GM10248 (cell line): ENCODE measurements at places on chromosomes 4 and X.

- DNase-seq = no peak
Measured at GRCh38 chr4:55378617-55379467, 16.9 kb upstream of the TMEM165 start.

DNA sequence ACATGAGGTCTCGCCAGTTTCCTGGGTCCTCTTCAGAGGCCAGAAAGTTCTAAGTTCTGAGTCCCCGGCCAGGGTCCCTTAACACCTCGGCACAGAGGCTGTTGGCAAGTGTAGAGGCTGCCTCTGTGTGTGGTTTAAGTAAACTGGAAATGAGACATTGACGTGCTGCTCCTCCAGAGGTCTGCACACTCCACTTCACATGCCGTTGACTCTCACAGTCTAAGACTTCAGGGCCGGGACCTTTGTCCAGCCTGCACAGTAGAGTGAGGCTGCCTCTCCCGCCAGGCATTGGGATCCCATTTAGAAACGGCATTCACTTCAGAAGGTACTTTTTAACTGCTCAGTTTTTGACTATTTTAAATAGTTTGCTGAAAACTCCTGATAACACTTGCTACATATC, 10.6 kb upstream of the TADA2B start:
- no peak for DNase-seq

DNA sequence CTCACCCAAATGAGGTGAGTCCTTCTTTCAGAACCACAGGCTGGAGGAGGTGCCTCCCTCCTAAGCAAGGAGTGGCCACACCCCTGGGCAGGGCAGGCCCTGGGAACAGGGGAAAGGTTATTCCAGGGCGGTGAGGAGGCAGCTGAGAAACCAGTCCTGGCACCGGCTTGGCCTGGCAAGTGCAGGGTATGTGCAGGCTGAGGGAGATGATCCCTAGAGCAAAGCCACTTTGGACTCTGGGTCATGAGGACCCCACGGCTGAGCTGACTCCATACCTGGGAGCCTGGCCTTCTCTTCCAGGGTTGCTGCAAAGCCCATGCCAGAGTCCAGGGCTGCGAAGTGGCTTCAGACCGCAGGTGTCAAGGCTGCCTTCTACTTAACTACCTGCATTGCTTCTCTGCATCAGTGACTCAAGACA, 49.5 kb upstream of the HELT start:
- DNase-seq = no peak

GRCh38 chrX:105609530-105609929, 212.8 kb upstream of the NRK start:
- DNase-seq = no peak

GRCh38 chr4:54566608-54567007, 91.1 kb upstream of the KIT start:
- no peak for DNase-seq

- no peak for DNase-seq
Measured at GRCh38 chrX:154002215-154002719, 17.4 kb downstream of the IRAK1 start.

- DNase-seq = no peak
Measured at GRCh38 chrX:151084454-151084853, 91.9 kb upstream of the GPR50 start.

DNA sequence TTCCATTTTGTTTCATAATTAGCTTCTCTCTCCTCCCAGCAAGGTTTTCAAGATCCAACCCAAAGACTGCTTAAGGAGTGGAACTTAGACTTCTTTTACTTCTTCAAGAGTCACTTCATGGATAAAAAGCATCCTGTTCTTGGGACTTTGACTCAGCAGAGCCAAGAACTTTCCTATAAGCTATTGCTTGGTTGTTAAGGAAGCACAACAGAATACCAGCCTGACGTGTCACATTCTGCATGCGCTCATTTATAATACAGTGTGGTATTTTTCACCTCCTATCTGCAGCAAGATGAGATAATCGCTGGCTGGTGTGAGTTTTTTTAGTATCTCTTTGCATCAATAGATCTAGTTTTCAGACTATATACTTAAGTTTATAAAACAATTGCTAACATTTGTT, 152.1 kb downstream of the PALLD start:
- no peak for DNase-seq

GRCh38 chrX:150961631-150962030, 21.5 kb upstream of the HMGB3 start:
- DNase-seq = no peak

DNA sequence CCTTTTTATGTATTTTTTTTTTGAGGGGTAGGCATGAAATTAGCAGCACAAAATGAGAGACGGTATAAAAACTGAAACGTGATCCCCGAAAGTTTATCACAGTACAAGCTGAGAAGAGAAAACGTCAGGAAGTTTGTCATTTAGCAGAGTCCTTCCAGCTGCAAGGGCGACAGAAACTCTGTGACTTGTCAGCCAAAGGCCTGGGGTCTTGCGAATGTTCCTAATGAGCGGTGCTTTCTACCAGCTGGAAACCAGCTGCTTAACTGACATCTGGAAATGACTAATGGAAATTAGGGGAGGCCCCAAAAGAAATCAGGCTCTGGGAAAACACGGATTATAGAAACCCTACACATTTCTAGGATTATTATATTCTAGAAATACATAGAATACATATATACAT, 66.5 kb downstream of the CHRNA9 start:
- no peak for DNase-seq

- no peak for DNase-seq
Measured at GRCh38 chr4:113368056-113368455, 318.6 kb downstream of the ANK2 start.

DNA sequence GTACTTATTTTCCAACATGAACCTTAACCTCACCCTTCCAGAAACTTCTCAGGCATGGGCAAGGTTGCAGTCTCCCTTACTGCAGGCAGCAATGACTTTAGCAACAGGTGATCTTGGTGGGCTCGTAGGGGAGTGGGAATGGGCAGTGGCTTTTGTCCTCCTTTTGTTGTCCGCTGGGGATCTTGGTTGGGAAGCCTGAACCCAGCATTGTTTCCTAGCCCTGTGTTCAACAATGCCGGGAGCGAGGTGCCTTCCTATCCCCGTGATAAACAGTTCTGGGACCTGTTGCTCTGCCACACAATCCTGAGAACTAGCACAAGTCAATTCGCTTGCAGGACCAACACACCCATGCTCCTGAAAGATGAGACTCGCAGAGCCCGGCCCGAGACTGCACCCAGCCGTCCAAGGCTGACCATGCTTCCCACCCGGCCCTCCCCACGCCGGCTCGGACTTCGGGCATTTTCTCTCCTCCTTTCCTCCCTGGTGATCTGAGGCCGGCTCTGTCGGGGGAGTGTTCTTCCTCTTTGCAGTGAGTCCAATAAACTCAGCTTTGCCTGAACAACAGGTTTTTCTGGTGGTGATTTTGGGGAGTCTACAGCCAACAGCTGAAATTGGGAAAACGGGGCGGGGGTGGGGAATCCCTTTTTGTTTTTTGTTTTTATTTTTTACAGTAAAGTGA, 20.2 kb downstream of the IRAK1 start:
- DNase-seq = no peak

- DNase-seq = no peak
Measured at GRCh38 chr4:21893136-21893535, 55.4 kb downstream of the KCNIP4 start.

DNA sequence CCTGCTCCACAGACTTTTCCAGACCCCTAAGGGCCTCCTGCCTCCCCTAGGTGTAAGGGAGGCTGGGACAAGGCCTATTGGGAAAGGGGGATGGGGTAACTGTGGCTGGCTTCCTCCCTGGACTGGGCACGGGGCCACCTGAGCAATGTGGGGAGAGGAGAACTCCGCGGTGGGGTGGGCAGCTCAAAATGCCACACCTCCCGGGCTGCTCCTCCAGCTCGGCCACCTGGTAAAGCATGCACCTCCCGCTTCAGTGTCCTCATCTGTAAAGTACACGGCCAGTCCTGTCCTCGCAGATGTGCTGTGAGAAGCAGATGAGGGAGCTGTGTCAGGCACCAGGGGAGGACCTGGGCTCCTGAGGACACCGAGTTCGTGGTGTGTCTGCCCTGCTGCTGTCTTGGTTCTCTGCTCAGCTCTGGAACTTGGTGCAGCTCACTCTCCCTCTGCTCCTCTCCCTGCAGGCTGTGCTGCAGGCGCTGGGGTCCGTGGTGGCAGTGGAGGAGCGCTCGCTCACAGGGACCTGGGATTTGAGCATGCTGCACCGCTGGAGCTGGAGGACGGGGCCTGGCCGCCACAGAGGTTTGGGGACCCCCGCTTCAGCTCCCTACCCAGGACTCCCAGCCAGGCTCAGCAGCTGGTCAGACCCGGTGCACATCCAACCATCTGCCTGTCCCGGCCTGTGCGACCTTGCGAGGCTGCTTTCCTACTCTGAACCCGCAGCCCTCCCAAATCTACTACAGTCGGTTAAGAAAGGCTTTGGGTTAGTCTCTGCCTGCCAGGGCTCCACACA, 20.8 kb upstream of the MRFAP1 start:
- no peak for DNase-seq

DNA sequence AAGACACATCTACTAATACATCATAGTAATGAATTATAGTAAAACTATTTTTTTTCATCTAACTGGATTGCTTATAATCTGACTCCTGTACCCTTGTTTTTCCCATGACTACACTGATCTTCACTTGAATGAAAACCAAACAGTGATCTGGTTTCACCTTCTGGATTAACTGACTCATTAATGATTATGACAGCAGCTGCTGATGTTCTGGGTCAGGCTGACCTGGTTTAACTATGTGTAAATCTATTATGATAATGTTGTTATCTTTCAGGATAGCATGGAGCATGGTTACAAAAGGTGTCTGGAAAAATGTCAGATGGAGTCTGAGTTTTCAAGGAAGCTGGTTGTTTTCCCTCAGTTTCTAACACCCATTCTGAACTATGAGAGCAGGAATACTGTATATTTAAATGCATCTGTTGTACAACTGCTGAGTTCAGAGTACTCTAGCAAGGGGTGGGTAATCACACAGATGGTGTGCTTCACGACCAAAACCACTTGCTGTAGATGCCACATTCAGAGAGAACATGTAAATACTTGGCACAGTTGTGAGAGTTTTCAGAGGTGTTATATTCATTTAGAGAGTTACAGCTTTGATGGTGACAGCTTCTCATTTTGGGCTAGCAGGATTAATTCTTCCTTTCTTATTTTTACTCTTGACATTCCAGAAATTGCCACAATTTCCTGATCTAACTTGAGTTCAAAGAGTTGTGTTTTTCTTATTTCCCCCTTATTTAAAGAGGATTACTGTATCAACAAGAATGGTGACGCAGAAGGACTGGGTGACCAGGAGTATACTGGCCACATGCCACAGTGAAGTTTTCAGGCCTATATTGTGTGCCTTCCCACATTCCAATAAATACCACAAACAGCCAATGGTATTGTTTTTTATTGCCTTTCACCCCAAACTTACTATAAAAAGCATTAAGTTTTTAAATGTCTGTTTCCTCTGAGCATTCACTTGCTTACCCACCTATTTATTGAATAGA, 249.7 kb upstream of the TET2 start:
- no peak for DNase-seq

GRCh38 chrX:50618788-50619558, 148.3 kb upstream of the DGKK start:
- no peak for DNase-seq

DNA sequence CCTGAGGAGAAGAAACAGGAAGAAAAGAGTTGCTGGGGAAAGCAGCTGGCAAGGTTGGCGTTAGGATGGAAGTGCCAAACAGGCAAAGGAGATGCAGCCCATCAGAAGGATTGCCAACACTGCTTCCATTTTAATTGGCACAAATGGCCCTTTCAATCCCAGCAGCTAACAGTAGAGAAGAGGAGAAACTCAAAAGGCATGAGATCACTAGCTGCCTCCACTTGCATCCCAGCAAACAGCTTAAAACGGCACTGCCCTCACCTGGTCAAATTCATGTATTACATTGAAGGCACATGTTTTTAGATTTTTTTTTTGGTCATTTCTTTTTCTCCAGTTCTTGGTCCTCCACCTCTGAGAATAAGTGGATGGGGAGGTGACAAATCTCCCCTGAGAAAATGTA, 14.9 kb upstream of the LOC101059915 start:
- DNase-seq = no peak

- peak; percentile 29 for DNase-seq
Measured at GRCh38 chr4:145773581-145774234, 93.8 kb downstream of the C4orf51 start.

DNA sequence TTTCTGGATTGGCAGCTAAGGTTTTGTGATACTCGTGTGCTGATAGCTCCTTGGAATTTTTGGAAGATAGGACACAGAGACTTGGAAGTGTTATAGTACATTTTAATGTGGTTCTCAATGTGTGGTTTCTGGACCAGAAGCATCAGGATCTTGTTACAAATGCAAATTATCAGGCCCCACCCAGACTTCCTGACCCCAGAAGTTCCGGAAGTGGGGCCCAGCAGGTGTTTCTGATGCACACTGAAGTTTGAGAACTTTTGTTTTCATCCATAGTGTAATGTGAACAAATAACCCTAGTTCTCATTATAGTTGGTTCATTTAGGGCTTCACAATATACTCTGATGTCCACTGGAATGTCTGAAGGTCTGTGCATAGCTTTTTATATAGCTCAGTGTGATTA, 49.6 kb downstream of the LAMP2 start:
- DNase-seq = no peak

GRCh38 chr4:164438321-164438720, 315.6 kb upstream of the SMIM31 start:
- no peak for DNase-seq

- DNase-seq = no peak
Measured at GRCh38 chr4:54218736-54219135, 10.4 kb upstream of the PDGFRA start.

- DNase-seq = no peak
Measured at GRCh38 chr4:159378056-159378616, 275.3 kb downstream of the RAPGEF2 start.

DNA sequence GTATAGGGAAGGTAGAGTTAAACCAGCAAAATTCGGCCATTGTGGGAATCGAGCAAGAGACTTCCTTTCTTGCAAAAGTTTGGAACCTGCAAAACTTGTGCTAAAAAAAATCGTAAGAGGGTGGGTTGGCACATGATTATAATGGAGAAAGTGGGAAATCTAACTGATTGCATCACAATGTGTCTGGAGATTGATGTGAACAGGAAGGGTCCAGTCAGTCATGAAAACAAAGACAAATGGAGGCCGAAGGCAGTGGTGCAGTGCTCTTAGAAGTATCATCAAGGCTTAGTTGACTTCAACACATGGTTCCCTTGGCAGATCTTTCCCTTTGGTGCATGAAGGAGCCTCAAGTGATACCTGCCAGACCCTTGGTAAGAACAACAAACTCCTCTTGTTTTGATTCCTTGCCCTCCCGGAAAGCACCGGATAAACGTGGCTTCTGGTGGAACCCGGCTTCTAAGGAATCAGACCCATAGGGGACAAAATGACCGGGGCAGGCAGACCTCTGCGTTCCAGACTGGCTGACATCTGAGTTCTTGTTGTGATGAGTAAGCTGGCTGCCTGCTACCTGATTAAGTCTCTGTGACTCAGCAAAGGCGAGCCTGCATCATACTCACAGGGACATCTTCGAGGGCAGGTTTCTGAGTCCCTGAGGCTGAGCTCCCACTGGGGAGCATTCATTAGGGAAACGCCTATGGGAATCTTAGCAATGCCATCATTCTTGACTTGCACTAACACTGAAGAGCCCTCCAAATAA, 87.7 kb upstream of the MAP3K15 start:
- no peak for DNase-seq

GRCh38 chr4:56696056-56696455, 15.0 kb upstream of the HOPX start:
- DNase-seq = no peak

GRCh38 chr4:111707491-111707890, 437.8 kb upstream of the FAM241A start:
- DNase-seq = no peak

- no peak for DNase-seq
Measured at GRCh38 chr4:109735566-109736365, 5.9 kb upstream of the PLA2G12A start.
